NCI-H146 (cell line): ENCODE measurements at places on chromosomes 7 and 10.

- no peak for DNase-seq
Observed at GRCh38 chr7:126557271-126557670, 695.5 kb downstream of the GRM8 start.

DNA sequence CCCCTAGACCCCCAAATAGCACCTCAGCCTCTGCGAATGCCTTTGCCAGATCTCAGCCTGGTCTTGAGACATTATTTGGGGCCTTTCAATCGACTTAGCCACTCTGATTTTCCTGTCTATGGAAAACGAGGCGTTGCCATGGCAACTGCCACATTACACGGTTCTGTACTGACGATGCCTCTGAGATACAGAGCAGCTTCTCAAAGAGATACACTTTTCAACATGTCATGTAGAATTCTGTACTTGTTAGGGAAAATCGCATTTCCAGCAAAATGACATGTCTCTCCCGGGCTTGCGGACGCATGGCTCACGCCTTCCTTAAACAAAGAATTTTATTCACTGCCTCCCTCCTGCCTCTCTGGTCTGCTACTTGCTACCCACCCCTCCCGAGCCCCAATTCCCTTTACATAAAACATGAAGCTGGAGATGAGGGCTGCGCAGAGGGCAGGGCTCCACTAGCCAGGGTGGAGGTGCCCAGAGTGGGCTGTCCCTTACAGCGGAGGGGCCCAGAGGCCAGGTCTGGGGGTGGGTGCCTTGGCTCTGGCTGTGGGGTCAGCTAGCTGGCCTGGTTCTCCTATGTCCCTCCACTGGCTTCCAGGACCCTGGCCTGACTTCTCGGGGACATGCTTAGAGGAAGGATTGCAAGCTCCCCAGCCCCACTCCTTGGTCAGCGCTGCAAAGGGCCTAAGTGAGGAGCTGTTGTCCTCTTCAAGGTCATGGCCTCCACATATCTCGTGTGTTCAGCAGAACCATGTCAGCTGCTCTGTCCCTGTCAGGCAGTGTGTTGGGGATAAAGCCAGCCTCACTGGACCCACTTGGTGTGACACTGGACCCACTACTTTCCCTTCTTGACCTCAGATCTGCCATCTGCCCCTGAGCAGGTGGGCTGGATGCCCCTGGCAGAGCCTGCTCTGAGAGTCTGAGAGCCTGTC, 342.5 kb downstream of the RPS24 start:
- no peak for DNase-seq

- no peak for DNase-seq
Observed at GRCh38 chr7:100679129-100679926, 5.8 kb downstream of the GNB2 start.

GRCh38 chr10:35640474-35640873, 1.6 kb downstream of the FZD8 start:
- DNase-seq = peak; percentile 46

GRCh38 chr7:140003913-140004382, 58.8 kb downstream of the PARP12 start:
- peak; percentile 18 for DNase-seq

GRCh38 chr10:24467605-24468004, 256.1 kb downstream of the ARHGAP21 start:
- DNase-seq = no peak

DNA sequence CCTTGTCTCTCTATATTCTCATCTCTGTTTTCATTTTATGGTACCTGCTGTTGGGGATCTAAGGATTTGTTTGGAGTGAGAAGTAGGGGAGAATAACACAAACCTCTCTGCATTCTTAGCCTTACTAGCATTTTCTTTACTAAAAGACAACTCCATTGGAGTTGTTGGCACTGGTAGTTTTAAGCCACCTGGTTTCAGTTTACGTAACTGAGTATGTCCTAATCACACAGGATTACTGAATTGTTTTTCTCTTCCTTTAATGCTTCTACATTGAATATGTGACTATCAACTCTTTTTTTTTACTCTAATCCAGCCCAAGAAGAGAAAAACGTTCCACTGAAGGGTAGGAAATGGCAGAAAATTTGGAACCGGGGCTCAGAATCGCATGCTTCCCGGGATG, 30.0 kb upstream of the TRIL start:
- no peak for DNase-seq

DNA sequence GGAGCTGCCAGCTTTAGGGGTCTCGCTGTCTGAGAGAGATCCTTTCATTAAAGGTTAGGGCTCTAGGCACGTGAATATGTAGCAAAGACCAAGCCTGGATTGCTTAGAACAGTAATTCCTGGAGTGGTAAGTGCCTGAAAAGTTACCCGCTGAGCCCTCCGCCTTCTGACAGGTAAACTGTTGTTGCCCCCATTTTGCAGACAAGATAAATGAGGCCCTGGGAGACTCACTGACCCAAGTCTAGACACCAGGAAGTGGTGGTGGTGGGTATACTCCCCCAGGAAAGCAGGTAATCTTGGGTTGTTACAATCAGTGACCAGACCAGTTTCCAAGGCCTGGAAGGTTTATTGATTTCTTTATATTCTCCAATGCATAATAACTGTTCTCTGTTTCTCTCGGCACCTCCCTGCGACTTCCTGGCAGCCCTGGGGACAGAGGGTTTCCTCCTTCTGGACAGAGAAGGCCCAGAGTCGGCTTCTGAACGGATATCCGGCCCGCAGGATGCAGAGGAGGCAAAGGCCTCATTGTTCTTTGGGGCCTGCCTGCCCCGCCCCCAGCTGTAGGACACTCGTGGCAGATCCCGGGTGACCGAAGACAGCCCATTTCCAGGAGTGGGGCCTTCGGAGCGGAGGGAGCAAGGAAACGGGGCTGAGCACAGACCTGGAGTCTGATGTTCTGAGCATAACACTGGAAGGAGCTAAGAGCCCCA, 1.3 kb upstream of the GRK5 start:
- DNase-seq = peak; percentile 54

DNA sequence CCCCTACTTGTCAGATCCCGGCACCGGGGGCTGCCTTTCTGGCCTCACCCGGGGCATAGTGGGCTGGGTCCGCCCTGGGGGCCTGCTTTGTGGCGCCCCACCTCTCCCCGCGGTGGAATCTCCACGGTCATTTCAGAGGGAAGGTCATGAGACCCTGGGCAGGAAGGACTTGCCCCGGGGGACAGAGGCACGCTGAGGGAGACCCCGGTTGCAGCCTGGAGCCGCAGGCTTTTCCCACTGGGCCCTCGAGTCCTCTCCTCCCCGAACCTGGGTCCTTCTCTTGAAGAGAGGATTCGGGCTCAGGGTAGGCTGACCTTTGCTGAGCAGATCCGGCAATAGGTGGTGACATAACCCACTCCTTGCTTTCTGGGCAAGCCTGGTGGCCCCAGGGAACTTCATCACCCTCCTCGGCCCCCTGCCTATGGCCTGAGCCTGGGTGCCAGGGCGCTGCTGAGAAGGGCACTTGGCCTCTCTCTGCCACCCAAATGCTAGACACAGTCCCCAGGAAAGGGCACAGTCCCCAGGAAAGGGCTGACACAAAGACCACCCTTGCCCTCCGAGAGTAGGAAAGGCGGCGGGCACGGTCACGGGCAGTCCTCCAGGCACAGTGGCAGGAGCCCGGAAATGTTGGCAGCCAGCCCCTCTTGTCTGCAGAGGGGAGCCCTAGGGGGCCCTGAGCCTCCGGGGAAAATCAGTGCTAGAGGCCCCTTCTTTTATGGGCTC, 36.2 kb downstream of the FKBP6 start:
- no peak for DNase-seq

DNA sequence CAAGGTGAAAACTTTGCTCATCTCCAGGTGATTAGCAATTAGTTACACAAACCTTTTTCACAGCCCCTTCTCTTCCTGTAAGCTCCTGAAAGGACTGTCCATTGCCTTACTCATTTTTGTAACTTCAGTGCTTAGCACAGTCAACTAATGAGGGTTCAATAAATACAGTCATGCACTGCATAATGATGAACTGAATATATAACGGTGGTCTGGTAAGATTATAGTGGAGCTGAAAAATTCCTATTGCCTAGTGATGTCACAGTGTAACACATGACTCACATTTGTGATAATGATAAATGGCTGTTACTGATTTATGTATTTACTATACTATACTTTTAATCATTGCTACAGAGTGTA, 12.9 kb upstream of the FAM133B start:
- DNase-seq = no peak
